ENCODE measurements at places on chromosomes 13 and 19. TPM values are rescaled to one million over a fixed set of nuclear protein-coding genes. Genes with fewer than 3 reads are reported as not detected.

DNA sequence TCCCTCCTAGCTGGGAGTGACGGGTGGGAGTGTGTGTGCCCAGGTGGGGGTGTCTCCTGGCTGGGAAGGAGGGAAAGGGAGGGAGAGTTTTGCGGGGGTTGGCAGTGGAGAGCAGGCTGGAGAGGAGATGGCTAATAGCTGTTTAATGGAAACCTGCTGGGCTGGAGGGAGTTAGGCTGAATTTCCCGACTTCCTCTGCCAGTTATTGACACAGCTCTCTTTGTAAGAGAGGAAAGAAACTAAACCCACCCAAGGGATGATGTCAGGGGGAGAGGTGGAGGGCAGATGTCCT lies 10.2 kb upstream of the ILF3 start:
- DNase-seq: peak; percentile 86

GRCh38 chr19:3186160-3186688 lies 494 bp downstream of the NCLN start:
- no peak for DNase-seq

- no peak for DNase-seq
Observed at GRCh38 chr19:43470288-43470687, 4.9 kb upstream of the LYPD3 start.

ADGRE3 gene
- polyA plus RNA-seq: not detected

GRCh38 chr13:80454245-80454644 lies 113.3 kb upstream of the SPRY2 start:
- no peak for DNase-seq

GRCh38 chr19:49348305-49349189 lies 13.3 kb downstream of the CD37 start:
- DNase-seq: no peak

THSD1 gene
- 20.8 TPM for polyA plus RNA-seq

DNA sequence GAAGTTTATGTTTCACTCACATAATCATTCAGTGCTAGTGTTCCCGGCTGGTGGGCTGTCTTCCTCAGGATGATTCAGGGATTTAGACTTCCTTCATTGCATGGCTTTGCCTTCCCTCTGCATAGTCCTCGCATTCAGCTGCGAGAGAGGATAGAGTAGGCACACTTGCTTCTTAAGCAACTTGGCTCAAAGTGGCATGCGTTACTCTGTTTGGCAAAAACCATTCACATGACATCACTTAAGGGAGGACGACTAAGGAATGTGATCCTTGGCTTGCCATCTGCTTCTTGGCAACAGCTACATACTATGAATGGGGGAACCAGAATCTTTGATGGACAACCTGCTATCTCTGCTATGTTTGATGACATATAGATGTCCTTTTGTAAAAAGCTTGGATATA lies 359.3 kb downstream of the TDRD3 start:
- DNase-seq: peak; percentile 10

DNA sequence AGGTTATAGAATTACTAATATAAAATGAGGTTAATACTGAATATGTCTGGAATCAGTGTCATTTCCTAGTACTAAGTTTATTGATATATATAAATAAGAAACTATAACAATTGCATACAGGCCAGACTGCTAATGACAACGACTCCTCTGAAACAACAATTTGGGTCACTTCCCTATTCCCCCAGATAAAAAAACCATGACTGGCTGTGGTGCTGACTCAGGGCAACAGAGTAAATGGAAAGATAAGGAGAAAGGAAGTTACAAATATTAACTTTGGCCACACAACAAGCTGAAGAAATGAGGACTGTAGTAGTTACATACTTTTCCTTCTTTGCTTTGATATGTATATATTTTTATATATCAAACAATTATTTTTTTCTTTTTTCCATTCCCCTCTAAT lies 263.7 kb upstream of the PCDH9 start:
- DNase-seq: no peak

- no peak for DNase-seq
Observed at GRCh38 chr19:18596752-18597157, 8.2 kb downstream of the REX1BD start.

LYPD5 gene
- 0.52 TPM for polyA plus RNA-seq

GRCh38 chr13:35157143-35157755 lies 215.2 kb downstream of the NBEA start:
- peak; percentile 64 for DNase-seq

DNA sequence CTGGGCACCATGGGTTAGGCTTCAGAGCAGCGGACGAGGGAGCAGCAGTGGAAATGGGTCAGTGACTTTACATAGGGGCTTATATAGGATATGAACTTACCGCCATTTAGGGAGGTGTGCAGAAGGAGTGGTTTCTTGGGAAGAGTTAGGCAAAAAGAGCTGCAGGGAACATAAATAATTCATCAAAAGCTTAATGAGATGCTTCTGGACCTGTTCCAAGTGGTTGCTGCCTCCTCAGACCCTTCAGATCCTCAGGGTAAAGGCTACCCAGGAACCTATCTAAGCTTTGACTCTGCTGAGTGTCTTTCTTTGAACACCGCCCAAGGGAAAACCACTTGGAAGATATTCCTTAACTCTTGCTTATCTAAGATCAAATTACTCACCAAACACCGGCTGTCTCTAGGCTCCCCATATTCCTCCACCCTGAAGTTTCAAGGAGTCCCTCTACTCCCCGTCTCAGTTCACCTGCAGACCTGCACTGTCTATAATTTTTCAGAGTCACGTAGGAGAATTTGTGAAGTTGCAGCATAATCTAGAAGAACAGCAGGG lies at the start of gene IGFL4:
IGFL4 (minus strand) TSS at position 51 of the 549 bp plus-strand sequence; CDS start at position 11, 40 bp downstream.
- DNase-seq: no peak
